Vagina (tissue), 2 donors: ENCODE measurements at places on chromosomes 1 and 21.

DNA sequence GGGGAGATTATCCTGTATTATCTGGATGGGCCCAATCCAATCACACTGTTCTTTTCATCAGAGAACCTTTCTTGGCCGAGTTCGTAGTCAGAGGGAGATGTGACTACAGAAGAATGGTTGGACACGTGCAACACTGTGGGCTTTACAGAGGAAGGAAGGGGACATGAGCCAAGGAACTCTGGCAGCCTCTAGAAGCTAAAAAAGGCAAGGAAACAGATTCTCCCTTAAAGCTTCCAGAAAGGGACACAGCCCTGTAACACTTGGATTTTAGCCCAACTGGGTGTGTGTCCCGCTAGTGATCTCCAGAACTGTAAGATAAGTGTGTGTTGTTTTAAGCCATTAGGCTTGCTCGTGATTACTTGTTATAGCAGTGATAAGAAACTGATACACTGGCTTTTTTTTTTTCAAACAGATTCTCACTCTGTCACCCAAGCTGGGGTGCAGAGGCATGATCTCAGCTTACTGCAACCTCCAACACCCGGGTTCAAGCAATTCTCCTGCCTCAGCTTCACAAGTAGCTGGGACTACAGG, 53.9 kb upstream of the FBXO28 start:
- no peak for DNase-seq

GRCh38 chr1:245330951-245331350, 176.2 kb downstream of the KIF26B start:
- DNase-seq = no peak

DNA sequence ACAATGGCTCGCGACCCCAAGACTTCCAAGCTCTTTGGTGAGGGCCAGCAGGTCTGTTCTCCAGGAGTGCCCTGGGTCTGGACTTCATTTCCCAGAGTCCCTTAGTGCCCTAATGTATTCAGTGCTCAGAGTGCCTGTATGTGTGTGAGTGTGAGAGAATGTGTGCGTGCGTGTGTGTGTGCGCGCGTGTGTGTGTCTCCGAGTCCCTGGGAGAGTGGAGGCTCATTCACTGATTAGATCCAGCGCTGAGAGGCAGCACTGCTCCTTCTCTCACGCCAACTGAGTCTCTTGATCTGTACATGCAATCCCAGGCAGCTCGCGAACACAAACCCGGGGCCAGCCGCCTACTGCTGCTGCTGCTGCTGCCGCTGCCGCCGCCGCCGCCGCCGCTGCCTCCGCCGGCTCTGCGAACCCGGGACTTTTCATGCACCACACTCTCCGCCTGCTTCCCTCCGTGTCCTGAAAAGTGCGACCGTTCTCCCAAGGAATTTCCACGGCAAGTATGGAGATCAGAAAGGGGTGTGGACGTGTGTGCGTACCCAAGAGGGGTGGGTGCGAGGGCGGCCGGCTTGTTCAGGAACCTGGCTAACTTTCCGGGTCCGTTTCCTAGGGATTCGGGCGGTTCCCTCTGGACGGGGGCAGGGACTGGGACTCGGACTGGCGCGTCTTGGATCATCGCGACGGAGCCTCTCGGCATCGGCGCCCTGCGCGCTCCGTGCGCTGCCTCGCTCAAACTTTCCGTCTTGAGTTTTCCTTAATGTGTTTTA, at the start of gene RNF220:
RNF220 (plus strand) TSS at position 225 of the 767 bp plus-strand sequence.
- DNase-seq = no peak

- DNase-seq = no peak
Measured at GRCh38 chr1:67459068-67459467, 28.9 kb upstream of the SERBP1 start.

GRCh38 chr1:12760256-12760795, 13.2 kb upstream of the PRAMEF12 start:
- DNase-seq = no peak

DNA sequence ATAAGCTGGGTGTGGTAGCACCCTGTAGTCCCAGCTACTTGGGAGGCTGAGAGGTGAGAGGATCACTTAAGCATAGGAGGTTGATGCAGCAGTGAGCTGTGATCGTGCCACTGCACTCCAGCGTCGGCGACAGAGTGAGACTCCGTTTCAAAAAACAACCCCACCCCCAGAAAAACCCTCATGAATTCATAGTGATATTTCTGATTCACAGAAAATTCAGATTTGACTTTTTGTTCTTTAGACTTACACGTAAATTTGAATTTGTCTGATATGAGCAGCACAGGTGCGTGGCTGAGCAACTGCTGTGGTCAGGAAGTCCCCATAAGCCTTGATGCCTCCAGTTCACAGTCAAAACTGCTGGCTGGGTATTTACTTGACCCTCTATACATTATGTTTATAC, 10.0 kb upstream of the MORC3 start:
- DNase-seq = no peak

DNA sequence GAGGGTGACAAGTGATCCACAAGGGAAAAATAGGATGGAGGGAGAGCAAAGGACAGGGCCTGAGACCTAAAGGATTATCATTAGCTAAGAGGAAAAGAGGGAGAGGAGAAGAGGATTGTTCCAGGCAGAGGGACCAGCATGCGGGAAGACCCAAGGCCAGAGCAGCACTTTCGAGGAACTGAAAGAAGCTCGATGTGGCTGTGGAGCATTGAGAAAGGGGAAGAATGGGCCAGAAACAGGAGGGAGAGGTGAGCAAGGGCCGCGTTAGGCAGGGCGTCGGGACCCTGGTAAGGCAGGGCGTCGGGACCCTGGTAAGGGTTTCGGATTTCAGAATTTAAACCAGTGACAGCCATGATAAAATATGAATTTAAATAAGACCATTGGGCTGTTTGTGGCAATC, 22.8 kb upstream of the CSF1 start:
- DNase-seq = no peak
